ENCODE measurements at places on chromosomes 12 and 14. TPM values are rescaled to one million over a fixed set of nuclear protein-coding genes. Genes with fewer than 3 reads are reported as not detected.

Gene KRT7
- polyA plus RNA-seq: not detected

Gene KIF5A
- not detected for polyA plus RNA-seq

Gene L2HGDH
- polyA plus RNA-seq: 5.3 TPM

Gene CLEC4A
- polyA plus RNA-seq: 0.82 TPM

Gene DHRS7
- polyA plus RNA-seq: 212 TPM

Gene FGF6
- not detected for polyA plus RNA-seq

Gene CLEC14A
- 0.08 TPM for polyA plus RNA-seq

Gene ABCD2
- polyA plus RNA-seq: 12.7 TPM

Gene CLMN
- polyA plus RNA-seq: 0.32 TPM

Gene MUCL1
- not detected for polyA plus RNA-seq

Gene GRIN2B
- polyA plus RNA-seq: not detected

Gene LBHD2
- polyA plus RNA-seq: not detected

Gene VASH1
- polyA plus RNA-seq: 0.22 TPM

Gene SLC4A8
- 0.99 TPM for polyA plus RNA-seq

Gene IAPP
- polyA plus RNA-seq: not detected

All from naive thymus-derived CD8-positive, alpha-beta T cell (primary cell).